SK-N-SH (cell line): ENCODE measurements at places on chromosomes 1 and 21.

DNA sequence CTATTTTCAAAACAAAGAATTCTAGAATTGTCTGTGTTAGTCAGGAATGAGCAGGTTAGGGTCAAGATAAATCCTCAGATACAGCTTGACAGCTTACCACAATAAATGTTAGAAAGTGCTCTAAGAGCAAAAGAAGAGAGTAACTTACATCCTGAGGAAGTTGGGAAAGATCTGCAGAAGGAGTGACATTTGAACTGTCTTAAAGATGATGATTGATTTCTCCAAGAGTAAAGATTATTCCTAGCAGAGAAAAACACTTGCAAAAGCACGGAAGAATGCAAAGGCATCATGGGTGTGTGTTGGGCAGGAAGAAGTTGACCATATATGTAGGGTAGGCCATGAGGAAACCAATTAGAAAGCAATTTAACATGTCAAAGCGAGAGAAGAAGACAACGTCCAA lies 175.4 kb downstream of the LRRC7 start:
- DNase-seq, result no peak

GRCh38 chr1:244044423-244044822 lies 6.7 kb upstream of the ZBTB18 start:
- no peak for DNase-seq

- no peak for DNase-seq
These were observed 28.3 kb downstream of the CDCP2 start for GRCh38 chr1:54124472-54124871.

DNA sequence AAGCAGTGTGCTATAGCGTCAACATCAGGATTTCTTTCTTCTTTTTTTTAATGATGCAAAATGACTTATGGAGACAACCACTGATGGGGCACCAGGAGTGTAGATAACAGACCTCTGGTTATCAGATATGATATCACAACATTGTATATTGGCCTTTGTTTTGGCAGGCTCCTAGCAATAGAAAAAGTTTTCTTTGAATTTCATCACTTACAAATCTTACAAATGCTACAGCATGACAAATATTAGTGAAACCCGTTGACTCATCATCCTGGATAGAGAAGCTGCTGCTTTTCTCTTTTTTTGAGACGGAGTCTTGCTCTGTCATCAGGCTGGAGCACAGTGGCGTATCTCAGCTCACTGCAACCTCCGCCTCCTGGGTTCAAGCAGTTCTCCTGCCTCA lies 92.9 kb downstream of the LTN1 start:
- DNase-seq, result no peak

DNA sequence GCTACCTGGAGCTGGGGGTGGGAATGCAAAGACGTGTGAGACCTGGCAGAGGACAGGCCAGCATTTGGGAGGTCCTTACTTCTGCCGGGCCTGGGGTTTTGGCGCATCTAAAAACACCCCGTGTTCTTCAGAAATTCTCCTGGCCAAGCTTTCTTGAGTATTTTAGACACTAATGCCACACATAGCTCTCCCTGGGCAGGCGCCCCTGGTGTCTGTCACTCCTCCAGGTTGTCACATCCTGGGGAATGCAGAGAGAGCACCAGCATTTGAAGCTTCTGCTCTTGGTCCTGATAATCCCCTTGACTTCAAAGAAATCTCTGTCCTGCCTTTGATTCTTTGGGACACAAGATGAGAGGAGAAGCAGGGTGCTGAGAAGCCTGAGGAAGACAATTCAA lies 6.0 kb downstream of the CAPN9 start:
- DNase-seq, result no peak

- DNase-seq, result peak; percentile 74
These were observed 556.8 kb downstream of the PTPRU start for GRCh38 chr1:29793101-29793546.

DNA sequence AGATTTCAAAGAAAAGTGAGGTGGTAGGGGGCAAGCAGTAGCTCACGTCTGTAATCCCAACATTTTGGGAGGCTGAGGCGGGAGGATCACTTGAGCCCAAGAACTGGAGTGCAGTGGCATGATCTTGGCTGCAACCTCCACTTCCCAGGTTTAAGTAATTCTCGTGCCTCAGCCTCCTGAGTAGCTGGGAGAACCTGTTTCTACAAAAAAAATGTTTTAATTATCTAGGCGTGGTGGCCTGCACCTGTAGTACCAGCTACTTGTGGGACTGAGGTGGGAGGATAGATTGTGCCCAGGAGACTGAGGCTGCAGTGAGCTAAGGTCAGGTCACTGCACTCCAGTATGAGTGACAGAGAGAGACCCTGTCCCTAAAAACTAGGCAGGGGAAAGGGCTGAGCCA lies 2.6 kb upstream of the TSPAN1 start:
- no peak for DNase-seq

DNA sequence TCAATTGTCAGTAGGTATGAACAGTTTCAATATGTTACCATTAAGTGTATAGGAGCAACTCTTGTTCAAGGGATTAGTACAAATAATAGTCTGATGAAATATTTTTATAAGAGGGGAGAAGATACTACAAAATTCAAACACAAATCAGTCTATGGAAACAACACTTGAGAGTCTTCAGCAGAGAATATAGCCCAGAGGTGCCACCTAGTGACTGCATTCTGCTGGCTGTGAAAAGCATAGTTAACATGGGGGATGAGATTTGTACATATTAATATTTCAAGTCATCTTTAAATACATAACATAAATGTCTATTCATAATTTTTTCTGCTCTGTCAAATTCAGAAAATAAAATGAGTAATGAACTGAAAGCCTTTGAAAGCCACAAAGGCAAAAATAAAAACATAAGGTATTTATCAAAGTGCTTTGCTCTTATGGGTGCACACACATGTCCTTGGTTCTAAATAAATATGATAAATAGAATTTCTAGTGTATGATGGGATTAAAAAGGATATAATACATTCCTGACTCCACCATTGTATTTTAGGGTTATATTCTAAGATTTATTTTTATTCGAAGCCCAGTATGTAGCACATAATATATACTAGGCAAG lies 440.9 kb upstream of the ZRANB2 start:
- DNase-seq, result peak; percentile 47

GRCh38 chr1:180525715-180526039 lies 23.3 kb upstream of the ACBD6 start:
- peak; percentile 36 for DNase-seq

DNA sequence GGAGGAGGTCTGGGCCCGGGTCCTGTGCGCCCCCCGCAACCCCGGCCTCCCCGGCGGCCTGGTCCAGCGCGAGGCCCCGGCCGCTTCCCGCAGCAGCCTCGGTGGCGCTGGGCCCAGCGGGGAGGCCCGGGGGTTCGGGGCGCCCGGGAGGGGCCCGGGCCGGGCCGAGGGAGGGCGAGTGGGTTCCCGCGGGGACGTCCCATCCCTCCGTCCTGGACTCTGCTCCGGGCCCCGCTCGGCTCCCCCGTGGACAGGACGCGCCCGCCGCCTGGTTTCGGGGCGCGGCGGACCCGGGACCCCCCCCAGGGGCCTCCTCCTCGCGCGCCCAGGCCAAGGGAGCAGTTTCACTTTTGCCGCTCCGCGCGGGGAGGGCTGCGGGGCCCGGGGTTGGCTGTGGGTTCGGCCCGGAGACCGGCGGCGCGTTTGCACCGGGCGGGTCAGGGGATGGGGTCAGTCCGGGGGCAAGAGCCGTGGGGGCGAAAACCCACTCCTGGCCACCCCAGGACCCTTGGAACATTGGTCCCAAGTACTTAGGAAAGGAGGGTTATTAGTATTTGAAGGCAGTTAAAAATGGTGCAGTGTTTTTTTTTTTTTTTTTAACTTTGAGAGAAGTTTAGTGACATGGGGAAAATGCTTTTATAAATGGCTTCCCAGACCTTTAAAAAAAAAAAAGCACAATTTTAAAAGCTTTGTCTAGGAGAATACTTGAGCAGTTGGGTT lies 677 bp downstream of the AGPAT3 start:
- DNase-seq, result peak; percentile 83

GRCh38 chr1:222167896-222168295 lies 380.0 kb downstream of the HHIPL2 start:
- DNase-seq, result no peak

DNA sequence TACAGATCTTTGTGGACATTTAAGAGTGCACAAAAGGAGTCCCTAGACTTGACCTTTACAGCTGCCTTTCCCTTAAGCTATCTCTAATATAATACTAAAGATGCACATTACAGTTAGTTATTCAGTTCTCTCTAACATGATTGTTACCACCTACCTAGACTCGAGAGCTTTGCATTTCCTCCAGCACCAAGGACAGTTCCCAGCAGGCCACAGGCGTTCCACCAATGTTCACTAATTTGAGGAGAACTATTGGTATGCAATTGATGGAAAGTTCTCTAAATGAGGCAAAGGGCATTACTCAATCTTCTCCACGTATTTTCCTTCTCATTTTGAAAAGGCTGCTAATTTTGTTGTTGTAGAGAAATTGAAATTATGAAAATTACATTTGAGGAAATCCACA lies 5.4 kb upstream of the NTNG1 start:
- DNase-seq, result no peak

GRCh38 chr1:80582980-80583379 lies 1217.8 kb upstream of the ADGRL2 start:
- DNase-seq, result no peak

- DNase-seq, result no peak
These were observed 72.1 kb upstream of the DISP3 start for GRCh38 chr1:11406845-11407244.

DNA sequence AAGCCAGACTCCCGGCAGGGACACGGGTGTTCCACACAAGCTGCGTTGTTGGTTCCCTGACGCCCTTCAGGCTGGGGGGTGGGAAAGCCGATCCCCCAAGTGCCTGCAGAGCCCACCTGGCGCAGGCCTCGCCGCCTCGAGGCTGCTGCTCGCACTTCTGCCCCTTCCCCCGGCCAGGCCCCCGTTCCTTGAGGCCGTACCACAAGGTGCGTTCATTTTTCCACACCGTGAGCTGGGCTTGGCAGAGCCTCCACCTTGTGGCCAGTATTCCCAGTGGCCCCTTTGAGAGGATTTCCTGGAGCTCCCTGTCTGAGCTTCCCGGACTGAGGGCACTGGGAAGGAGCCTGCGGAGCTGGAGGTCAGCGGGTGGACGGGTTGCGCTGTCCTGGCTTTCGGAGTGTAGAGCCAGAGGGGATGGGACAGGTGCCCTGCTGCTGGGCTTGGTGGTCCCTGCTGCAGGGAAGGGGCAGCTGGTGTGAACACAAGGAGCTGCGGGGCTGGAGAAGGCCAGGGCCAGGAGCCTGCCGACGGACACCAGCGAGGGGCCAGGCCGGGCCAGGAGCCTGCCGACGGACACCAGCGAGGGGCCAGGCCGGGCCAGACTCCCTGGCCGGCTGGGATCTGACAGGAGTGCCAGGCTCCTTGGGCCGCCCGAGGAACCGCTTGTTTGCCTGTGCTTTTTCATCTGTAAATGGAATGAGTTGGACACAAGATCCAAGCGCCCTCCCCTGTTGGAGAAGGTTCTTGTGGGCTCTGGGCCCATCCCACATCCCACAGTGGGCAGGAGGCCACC lies 18.4 kb downstream of the PDXK start:
- DNase-seq, result no peak

- DNase-seq, result peak; percentile 16
These were observed 100.5 kb downstream of the GIPC2 start for GRCh38 chr1:78146205-78146771.

DNA sequence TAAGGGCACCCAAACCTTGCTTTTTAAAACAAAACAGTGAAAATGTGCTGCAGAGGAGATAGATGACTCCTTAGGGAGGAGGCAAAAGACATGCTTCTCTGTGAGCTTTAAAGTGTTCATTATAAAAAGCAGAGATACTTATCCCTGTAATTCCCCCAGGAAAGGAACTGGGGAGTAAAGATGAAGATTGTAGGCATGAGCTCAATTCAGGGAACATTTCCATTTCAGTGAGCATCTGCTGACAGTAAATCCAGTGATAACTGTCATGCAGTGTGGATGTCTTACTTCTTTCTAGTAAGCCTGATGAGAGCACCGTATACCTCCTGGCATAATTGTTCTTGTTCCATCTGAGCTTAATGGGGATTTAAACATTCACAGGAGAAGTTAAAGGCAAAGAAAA lies 1296.5 kb downstream of the MRPL39 start:
- DNase-seq, result no peak

DNA sequence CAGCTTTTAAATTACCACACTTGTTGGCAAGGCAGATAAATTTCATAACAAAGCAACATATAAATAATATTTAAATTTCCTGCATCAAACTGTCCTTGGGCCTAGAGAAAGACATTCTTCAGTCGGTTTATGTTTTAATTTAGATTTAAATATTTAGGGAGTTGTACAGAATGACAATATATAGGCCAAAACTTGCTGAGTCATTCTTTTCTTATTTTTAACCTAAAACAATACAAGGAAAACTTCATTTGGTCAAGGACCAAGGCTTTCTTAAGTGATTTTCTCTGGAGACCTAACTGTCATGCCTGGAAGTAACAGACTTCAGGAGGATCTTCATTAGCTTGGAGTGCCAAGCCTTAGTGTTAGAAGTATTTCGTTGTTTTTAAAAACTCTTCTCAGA lies 5.6 kb downstream of the MAP10 start:
- no peak for DNase-seq

- DNase-seq, result no peak
These were observed 32.7 kb upstream of the RAB4A start for GRCh38 chr1:229238231-229238630.

- no peak for DNase-seq
These were observed 686.7 kb downstream of the MATN1 start for GRCh38 chr1:30036666-30037065.

DNA sequence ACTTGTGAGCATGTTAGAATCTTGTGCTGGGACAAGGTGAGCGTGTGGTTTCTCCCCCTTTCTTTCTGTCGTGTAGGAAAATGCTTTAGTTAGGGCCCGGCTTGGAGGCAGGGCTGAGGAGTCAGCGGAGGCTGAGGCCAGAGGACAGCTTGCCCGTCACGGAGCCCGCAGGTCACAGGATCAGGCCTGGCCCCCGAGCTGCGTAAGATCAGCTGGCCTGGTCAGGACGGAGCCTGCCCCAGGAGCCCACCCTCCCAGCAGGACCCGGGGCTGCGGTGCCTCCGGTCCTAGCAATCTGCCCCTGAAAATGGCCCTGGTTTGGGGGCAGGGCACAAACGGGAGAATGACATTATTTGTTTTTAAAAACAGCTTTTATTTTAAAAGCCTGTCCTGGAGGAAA lies 52.0 kb downstream of the PRDM16 start:
- DNase-seq, result no peak

- DNase-seq, result no peak
These were observed 10.9 kb downstream of the OLIG2 start for GRCh38 chr21:33036430-33037162.

DNA sequence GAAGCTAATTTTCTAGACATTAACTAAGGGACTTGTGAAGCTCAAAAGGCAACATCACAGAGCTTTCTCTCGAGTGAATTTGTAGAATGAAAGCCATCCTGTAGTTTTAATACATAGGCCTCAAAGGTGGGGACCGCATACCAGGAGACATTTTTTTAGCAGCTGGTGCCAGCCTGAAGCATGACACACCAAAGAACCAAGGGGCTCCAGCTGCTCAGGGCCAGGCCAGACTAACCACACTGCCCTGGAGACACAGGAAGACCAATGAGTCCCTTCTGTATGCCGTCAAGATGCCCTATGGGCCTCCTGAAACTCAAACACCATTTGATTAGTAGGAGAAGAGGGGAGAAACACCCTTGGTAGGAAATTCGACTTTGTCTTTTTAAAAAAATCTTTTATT lies 113.9 kb upstream of the CACNA1E start:
- DNase-seq, result no peak
